ENCODE measurements at places on chromosomes 1 and 21.

DNA sequence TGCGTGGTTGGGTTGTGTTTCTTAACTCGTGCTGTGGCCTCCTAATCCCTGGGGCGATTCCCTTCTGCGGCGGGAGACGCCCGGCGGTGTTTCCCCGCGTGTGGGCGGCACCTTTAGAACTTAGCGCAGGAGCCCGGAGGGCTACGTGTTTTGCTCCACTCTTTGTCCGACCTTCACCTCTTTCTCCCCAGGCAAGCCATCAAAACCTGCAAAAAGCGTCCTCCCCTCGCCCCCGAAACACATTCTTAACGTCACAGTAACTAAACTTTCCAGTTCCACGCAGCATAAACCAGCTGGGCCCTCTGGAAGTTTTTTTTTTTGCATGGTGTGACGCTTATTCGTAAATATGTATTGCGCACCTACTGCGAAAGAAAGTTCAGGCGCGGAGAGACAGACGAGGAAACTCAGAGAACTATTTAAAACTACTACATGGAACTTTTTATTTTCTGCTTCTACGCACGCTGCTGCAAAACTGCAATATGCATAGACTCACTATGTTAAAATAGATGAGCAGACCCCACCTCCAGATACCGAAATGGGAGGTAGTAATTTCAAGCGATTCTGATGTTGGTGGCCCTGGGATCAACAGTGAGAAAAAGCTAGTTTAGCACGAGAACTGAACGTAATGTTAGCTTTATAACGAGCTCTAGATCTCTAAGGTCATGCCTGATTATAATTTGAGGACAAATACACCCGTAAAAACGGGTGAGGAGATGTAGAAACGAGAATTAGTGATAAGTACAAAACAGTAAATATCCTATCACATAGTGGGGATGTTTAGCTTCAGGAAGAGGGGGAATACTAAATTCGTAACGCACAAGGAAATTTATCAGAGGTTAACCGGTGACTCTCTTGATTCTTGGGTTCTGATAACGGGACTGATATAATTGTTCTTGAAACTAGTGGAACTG, 920 bp downstream of the MTR start:
- DNase-seq, result peak; percentile 49

- no peak for DNase-seq
Measured at GRCh38 chr1:7479571-7479970, 291.5 kb upstream of the VAMP3 start.

GRCh38 chr1:228164561-228165371, 838 bp upstream of the IBA57 start:
- DNase-seq, result no peak

DNA sequence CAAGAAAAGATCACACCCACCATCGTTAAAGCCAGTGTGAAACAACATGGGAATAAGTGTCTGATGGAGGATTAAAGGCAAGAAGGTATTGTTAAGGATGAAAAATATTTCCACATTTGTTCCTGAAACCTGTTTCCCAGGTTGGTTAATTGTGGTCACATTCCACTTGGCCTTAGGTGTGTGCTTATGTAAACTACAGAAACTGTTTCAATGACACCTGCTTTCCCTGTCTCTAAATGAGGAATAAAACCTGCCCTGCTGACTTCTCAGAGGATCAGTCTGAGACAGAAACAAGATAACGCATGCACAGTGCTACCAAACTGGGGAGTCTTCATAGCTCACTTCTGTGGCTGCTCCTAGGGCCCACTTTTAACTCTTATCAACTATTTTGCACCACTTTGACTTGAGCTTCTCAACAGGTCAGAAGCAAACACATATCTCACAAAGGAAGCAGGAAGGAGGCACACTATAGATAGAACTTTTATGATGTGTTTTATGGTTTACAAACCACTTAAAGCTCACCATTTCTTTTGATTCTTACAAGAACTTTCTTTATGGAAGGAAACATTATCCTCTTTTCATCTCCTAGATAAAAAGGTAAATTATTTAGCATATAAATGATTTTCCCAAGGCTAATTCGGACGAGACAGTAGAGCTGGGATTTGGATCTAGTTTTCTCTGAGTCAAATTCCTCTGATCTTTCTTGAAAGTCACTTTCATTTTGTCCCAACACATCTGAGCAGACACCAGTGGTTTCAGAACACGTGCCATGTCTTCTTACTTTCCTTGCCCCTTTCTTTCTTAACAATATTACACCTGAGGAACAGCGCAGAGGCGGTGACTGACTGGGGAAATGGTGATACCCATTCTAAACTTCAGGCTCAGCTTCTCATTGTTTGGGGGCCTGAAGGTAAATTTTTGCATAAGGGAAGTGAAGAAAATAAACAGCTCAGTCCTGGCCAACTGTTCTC, 33.4 kb downstream of the CYP2J2 start:
- DNase-seq, result no peak

DNA sequence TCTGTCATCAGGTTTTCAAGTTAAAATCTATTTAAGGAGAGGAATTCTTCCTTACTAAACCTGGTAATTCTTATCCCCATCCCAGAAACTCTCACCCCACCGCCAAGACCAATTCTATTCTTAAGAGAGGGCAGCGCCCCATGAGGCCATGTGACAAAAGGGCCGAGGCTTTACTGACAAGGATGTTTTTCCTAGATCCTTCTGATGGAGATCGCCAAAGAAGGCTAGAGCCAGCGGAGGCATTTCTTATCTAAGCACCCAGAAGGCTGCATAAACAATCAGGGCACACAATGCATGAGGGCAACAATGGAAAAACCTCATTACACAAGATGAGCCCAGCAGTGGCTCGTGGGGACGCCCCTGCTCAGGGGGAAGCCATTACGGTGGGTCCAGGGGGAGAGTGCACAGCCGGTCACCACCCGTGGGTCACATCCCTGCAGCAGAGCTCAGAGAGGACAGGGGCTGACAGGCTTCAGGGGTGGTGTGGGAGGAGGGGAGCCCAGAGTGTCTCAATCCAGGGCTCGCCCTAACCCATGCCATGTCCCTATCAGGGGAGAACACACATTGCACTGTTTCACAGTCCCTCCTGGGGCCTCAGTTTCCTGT, 88.7 kb downstream of the ITPKB start:
- no peak for DNase-seq

GRCh38 chr1:36091141-36091540, 2.4 kb downstream of the ADPRS start:
- DNase-seq, result no peak

DNA sequence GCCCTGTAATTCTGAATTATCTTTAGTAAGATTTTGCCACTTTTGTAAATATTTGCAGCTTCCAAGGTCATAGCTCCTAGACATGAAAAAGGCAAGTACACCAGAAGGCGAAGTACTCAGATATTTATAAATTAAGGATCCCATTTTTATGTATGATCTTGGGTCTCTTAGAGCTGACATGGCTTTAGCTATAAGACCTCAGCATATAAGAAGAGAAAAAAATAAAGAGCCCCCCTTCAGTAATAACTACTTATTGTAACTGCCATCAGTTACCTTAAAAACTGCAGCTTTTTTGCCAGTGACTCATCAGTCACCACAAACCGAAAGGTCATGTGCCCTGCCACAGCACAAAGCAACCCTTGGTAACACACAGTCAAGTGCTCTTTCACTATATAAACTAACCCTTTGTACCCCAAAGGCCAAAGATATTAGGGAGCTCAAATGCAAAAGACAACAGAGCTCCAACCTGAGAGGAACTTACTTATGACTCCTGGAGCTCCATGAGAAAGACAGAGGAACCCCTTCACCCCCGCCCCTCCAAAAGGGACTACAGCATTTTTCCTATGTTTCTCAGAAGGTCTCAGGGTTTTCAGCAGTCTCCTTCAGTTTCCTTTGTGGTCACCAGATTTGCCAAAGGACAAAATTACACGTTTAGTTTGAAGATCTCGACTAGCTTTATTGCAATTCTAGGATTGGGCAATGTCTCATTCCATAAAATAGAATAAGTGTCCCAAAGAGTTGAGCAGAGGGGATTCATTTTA, 219.8 kb upstream of the DUSP10 start:
- peak; percentile 80 for DNase-seq

DNA sequence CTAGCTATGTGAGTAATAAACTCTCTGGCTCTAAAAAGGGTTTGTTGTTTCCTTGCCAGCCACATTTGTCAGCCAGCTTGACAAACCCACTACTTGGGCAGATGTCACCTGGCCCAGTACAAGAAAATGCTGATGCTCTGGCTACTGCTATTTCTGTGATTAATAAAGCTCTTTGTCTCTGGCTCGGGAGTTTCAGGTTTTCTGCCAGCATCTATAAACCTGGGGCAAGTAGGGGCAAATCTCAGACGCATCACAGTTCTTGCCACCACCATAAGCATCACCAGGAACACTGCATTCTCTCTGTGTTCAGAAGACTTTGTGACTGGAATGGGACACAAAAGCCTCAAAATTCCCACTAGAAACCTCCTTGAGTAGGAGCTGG, 2.5 kb downstream of the ITLN2 start:
- DNase-seq, result peak; percentile 82

GRCh38 chr21:42651515-42652401, 1.7 kb upstream of the PDE9A start:
- peak; percentile 37 for DNase-seq

GRCh38 chr1:50426702-50427085, 3.5 kb upstream of the DMRTA2 start:
- no peak for DNase-seq

DNA sequence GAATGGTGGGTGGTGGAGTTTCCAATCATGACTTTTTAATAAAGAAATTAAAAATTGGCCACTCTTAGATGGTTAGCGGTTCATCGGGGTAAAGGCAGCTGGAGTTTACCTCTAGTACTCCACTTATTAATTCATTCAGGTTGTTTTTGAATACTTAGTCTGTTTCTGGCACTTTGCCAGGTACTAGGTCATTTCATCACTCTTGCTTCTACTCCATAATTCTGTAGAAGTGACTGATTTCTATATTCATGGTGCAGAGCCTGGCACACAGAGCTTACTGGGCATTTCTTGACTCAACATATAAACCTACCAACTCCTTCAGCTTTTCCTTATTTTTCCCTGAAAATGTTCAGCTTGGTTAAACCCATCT, 31.5 kb downstream of the FOXD2 start:
- no peak for DNase-seq

- DNase-seq, result no peak
Measured at GRCh38 chr1:69499203-69499803, 68.4 kb upstream of the LRRC7 start.

- no peak for DNase-seq
Measured at GRCh38 chr1:25469177-25469576, 38.5 kb downstream of the MACO1 start.

- DNase-seq, result no peak
Measured at GRCh38 chr1:150815871-150816270, 7.8 kb upstream of the CTSK start.

DNA sequence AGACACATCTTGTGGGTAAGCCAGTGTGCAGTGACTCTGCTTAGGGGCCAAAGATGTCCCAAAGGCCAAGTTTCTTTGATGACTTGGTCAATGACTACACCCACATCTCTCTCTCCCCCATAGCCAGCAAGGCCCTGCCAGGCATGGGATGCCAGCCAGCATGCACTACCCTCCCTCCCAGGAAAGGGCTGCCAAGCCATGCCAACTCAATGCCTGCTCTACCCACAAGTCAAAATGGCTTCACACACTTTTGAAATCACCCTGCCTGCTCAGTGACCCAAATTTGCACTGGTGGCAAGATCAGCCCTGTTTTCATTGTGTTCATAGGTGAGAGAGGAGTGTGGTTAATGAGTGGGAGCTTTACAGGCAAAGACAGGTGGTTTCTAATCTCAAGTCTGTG, 112.5 kb downstream of the MATN1 start:
- DNase-seq, result no peak

- no peak for DNase-seq
Measured at GRCh38 chr1:200317236-200317635, 92.6 kb downstream of the ZNF281 start.

DNA sequence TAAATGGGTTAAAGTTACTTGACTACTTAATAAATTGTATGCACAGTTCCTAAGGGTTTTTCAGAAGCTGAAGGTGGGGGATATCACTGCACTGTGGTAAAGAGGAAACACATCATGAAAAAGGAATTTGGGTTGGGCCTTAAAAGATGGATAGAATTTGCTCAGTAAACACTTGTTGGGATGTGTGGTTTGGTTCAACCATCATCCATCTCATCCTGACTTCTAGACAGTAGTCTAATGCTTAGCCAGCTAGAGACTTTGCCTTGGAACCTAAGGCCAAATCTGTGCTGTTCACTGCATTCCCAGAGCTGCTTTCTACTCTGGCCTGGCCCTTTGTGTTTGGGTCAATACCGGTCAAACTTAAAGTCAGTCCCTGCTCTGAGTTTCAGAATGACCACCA, 30.6 kb downstream of the LY9 start:
- DNase-seq, result no peak

DNA sequence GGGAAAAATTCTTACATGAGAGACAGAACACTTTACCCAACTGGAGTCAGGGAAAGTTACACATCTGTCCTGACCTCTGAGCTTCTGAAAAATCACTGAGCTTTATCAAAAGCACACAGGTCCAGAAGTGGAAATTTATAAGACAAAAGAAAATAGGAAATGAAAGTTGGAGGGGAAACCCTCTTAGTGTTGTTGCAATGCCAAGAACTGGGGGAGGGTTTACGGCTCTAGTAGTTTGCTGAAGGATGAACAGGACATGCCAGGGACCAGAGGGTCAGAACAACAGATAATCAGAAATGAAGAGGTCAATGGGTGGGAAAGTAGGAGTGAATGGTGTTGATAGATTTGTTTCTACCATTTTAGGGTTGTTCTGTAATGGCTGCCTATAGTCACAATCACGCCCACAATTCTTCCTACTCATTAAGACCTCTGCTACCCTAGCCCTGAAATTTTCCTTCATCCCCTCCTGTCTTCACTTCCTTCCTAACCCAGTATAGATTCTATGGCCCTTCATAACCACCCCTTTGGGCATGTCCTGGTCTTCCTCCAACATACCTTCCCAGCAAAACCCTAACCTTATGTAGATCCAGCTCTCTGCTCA, 30.3 kb upstream of the FMOD start:
- peak; percentile 54 for DNase-seq

DNA sequence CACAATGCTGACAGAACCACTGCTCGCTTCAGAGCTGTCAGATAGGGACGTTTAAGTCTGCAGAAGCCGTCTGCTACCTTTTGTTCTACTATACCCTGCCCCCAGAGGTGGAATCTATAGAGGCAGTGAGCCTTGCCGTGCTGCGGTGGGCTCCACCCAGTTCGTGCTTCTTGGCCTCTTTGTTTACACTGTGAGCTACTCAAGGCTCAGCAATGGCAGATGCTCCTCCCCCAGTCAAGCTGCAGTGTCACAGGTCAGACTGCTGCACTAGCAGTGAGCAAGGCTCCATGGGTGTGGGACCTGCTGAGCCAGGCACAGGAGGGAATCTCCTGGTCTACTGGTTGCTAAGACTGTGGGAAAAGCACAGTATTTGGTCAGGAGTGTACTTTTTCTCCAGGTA, 47.1 kb downstream of the LEPR start:
- DNase-seq, result peak; percentile 19

GRCh38 chr1:248814351-248814750, 11.4 kb downstream of the SH3BP5L start:
- DNase-seq, result no peak

DNA sequence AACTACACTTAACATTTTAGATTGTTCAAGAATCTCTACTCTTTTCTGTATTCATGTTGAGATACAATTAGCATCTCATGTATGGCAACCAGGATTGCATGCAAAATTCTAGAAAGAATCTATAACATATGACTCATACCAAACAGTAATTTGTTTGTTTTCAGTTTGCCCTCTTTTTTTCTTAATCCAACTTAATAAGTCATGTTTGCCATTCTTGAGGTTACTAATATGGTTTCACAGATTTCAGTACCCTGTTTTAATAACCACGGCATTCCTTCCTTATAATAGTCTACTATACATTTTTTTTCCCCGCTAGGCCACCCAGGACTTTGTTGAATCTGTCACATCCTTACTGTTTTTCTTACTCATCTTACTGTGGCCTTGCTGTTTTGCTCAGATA, 140.8 kb downstream of the FMN2 start:
- DNase-seq, result no peak

- DNase-seq, result peak; percentile 18
Measured at GRCh38 chr1:43197343-43198127, 25.4 kb downstream of the CFAP57 start.

Data from RPMI8226 (cell line).